GM23248 (cell line): ENCODE measurements at places on chromosomes 5 and 9.

- DNase-seq: no peak
These were observed 183.0 kb downstream of the CDK5RAP2 start for GRCh38 chr9:120396931-120397330.

DNA sequence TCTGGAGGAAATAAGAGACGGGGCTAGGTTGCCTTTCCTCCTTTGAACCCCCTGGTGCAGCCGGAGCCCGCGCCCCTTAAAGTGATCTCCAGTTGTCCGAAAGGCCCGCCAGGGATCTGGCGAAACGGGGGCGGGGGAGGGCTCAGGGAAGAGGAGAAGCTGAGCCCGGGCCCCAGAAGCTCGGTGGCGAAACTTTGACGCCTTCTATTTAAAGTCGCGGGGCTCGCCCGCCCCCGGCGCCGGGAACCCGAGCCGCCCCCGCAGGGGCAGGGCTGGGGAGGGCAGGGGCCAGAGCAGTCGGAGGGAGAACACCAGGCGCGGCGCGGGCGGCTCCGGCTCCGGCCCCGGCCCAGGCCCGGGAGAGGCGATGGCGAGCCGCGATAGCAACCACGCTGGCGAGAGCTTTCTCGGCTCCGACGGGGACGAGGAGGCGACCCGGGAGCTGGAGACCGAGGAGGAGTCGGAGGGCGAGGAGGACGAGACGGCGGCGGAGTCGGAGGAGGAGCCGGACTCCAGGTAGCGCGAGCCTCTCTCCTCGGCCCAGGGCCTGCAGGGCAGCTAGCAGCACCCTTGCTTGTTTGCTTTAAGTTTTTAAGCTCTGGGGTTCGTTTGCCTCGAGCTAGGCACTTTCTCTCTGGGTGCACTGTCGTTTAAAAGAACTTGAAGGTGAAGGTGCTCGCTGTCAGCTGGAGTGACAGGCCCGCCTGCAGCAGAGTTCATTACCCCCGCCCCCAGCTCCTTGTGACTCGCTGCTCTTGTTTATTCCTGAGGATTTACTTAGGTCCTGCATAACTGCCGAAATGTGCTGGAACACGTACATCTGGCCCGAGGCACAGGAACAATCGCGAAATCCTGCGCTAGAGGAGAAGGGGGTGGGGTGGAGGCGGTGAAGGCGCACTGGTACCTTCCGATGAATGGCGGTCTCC is at the start of gene CMYA5:
CMYA5 (plus strand) TSS at position 296 of the 926 bp plus-strand sequence; CDS start at position 368, 72 bp downstream.
- DNase-seq: peak; percentile 66

- DNase-seq: no peak
These were observed 226.8 kb downstream of the GRIA1 start for GRCh38 chr5:153717287-153717686.

- DNase-seq: no peak
These were observed 1068.7 kb downstream of the CDH12 start for GRCh38 chr5:21784487-21784886.

DNA sequence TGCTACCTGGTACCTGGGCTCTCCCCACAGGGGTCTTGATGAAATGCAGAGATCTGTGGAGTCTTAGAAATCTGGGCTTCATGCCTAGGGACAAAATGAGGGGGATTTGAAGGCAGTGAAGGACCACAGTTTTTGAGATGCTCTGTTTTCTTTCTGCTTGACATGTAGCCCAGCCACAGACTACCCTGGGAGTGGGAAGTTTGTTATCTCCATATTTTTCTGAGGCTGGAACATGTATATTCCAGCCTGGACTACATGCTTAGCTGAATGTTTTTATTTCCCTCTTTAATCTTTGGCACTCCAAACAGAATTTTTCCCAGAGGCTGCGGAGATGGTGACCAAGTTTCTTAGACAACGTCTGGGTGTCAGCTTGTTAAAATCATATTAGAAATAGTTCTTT is 252.9 kb downstream of the PAPPA start:
- no peak for DNase-seq
